ENCODE measurements at places on chromosomes 1 and 21.
A peak's percentile ranks its signal among the peaks of the same experiment; 100 is the strongest.

DNA sequence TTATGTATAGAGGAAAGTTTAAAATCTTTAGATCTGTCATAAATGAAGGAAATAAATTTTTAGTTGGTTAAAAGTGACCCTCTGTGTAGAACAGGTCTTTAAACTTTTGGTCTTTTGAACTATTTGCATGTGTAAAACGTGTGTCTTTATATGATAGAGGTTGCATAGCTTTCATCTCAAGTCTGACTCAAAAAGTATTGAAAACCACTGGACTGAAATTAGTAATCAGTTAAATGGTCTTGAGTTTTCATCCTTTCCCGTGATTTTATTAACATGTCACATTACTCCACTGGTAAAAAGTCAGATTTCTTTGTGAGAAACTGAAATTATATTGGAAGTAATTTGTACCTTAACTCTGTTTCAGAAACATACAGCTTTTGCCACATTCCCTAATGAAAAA lies 1.8 kb downstream of the RNPC3 start:
- no peak for DNase-seq

- peak; percentile 56 for DNase-seq
These were observed 21.8 kb upstream of the PLEKHO1 start for GRCh38 chr1:150127868-150128267.

DNA sequence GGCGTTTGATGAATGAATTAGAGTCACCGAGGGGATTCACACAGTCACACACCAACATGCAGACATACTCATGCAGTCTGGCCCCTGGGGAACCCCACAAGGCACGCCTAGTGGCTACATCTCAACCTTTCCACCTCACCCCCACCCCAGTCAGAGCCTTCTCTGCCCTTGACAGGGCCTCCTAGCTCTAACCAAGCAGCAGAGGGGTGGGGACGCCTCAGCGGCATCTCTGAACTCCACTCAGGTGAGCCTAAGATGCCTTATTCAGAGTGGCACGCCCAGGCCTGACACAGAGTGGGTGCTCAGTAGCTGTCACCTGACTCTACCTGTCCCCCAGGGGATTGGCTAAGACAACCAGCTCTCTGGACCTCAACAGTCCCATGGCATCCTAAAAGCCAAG lies 3.7 kb upstream of the SDC3 start:
- DNase-seq = no peak

GRCh38 chr1:114670083-114671010 lies 498 bp upstream of the DENND2C start:
- DNase-seq = peak; percentile 64

GRCh38 chr1:80059940-80060339 lies 1053.4 kb upstream of the ADGRL4 start:
- DNase-seq = no peak

GRCh38 chr1:176837708-176838107 lies 326.8 kb downstream of the ASTN1 start:
- no peak for DNase-seq

- DNase-seq = no peak
These were observed 23.1 kb downstream of the KIF21B start for GRCh38 chr1:201000391-201000790.

GRCh38 chr1:3940754-3941345 lies 40.8 kb upstream of the C1orf174 start:
- DNase-seq = no peak

DNA sequence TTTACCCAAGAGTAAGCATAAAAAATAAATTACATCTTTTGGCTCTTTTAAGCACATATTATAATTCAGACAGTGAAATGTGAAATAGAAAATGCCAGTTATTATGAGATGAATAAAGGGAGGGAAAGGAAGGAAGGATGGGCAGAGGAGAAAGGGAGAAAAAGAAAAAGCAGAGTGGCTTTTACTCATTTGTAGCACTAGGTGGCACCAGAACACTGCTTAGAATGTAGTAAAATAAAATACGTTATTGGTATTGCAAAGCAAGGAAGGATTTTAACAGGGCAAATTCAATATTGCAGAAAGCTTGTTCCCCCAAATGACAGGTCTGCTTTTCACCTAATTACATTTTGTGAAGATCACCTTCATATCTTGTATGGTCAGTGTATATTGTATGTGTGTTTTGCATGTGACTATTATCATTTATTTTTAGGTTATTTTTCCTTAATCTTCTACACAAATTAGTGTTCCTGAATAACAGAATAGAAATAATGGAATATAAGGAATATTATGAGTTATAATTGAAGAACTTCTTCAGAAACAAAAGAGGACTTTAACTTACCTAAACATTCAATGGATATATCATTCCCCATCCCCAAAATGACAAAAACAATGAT lies 9.1 kb upstream of the PCNX2 start:
- DNase-seq = no peak

DNA sequence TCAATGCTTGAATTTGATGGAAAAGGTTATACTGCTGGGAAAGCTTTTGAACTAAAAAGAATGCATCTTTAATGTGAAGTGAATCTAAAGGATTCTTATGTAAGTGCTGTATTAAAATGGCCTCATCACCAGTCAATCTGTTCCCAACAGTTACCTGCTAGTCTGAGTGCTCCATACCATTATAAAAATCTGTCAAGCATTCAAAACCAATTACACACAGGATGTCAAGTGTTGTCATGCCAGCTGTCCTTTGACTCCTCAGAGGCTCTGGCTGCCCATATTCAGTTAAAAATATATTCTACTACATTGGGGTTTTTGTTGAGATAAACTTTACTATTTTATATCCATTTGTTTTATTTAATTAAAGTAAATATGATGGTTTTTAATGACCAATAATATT lies 1587.7 kb downstream of the AMY1C start:
- no peak for DNase-seq

- DNase-seq = no peak
These were observed 72.1 kb downstream of the ZNF648 start for GRCh38 chr1:181989261-181989920.

DNA sequence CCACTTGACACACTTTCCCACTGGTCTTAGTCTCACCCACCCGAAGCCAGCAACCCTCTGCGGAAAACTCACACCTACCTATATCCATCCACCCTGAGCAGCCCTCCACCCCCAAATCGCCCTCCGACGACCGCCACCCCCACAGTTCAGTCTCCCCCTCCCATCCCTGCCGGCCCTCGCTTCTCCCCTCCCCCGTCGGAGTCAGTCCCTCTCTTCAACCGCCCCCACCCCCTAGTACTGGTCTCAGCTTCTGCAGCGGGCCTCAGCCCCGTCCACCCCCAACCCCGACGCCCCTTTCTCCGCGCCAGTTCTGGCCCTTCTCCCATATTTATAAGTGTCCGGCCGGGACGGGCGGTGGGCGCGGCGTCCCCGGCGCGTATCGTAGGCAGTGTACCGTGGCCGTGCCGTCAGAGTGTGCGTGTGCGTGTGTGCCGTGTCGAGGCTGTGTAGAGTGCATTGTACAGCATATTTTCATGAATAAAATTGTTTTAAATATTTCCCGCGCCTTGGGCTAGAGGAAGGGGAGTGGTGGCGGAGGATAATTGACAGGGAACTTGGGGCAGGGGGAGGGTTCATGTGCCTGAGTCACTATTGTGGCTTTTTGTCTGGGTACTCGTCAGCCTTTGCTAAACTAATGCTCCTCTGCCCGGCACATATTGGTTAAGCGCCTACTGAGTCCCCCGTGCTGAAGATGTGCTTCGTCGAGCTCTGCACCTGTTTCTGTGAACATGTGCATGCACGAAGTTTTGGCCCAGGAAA lies 22.0 kb downstream of the FOXO6 start:
- peak; percentile 33 for DNase-seq

DNA sequence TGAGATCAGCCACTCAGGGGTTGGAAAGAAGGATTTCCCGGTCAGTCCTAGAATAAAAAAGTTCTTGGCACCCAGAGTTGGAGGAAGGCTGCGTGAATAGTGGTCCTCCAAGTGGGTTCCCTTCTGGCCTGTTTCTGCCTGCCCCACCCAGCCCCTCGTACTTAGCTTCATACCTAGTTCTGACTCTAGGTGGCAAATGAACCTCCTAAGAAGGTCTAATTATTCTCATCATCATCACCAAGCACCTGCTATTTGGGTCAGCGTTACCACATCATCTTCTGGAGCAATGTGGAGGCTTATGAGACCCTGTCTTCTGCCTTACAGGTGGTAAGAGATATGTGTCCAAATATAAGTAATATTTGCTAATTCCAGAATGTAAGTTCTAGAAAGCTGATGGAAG lies 35.9 kb upstream of the NFASC start:
- DNase-seq = no peak

DNA sequence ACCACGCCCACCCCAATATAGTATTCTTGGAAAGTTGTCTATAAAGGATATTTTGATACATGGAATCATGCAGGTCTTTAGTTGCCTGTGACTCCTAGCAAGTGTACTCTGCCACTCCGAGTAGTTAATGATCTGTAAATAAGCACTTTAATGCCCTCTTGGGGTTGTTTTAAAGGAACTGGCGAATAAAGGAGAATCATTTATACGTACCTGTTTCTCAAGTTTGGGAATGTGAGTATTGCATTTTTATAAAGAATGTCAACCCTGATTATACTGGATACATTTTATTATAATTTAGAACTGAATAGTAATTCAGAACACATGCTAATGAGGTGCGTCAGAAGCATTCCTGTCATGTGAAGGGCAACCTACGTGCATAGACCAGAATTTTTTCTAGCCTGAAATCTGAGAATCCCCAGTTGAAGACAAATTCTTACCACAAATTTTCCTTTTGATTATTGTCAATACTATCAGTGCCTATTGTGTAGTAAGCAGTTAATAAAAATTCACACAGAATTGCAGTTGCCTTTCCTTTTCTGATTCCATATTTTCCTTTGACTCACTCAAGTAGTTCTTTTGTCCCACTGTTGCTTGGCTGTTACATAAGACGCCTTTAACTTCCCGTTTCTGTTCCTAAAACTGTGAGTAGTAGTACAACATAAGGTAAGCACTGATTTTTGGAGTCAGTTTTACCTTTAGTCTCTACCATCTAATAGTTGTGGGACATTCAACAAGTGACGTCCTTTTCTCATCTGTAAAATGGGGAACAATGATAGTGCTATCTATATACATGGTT lies 5.1 kb downstream of the AHCYL1 start:
- DNase-seq = no peak

- no peak for DNase-seq
These were observed 94.2 kb upstream of the HNRNPU start for GRCh38 chr1:244958593-244958992.

DNA sequence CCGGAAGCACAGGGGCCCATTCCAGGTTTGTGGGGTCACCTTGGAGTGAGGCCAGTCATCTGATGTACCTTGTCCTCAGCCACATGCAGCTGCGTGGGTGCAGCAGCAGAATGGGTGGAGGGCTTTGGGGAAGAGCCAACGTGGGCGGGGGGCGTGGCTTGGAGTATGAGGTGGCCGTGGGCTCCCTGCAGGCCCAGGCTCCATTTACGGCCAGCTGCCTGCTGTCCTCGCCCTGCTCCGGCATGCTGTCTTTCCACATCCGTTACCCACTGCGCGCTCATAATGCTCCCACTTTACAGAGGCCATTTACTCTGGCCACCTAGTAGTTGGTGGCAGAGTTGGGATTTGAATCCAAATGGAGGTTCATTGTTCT lies 27.8 kb upstream of the TINAGL1 start:
- peak; percentile 6 for DNase-seq

GRCh38 chr1:23460519-23460918 lies 23.5 kb downstream of the ASAP3 start:
- DNase-seq = no peak

DNA sequence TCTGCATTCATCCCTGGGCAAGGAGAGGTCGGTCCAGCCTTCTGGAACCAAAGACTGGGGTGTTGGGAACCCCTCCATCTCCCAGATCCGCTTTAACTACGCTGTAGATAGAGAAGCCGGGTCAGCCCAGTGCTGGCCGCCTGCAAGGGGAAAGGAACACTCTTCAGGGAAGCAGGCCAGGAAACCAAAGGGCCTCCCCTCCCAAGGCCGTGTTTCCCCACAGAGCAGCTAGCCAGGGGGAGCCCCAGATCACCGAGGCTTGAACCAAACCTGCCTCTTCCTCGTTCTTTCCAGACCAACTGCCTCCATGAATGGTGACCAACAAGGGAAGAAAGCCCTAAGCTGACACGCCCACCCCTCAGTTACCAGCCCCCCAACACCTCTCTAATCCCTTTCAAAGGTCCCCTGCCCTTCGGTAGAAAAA lies 1.2 kb upstream of the CHD5 start:
- DNase-seq = no peak

- no peak for DNase-seq
These were observed 15.3 kb downstream of the FAM151A start for GRCh38 chr1:54607821-54608565.

DNA sequence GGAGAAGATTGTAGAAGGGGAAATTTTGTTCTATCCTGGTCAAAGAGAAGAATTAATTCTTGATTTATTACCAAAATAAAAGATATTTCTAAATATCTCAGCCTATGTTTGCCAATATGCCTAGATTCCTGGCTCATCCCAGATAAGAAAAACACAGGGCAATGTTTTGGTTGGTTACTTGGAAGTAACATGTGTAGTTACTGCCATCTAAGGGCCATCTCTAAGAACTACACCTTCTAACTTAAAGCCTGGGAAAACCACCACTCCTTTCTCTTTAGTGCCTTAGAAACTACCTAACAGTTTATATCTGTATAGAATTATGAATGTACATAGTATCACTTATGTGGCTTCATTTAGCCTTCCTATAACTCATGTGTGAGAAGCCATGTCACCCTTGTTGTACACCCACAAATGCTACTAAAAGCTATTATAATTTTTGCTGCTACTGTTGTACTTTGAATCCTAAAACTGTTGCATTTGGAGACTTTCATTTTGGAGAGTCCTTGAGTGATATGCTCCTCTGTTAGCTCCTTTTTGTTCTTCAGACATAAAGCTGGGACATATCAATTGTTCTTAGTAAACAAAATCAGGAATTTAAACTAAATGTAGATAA lies 4.5 kb downstream of the AIM2 start:
- DNase-seq = no peak

DNA sequence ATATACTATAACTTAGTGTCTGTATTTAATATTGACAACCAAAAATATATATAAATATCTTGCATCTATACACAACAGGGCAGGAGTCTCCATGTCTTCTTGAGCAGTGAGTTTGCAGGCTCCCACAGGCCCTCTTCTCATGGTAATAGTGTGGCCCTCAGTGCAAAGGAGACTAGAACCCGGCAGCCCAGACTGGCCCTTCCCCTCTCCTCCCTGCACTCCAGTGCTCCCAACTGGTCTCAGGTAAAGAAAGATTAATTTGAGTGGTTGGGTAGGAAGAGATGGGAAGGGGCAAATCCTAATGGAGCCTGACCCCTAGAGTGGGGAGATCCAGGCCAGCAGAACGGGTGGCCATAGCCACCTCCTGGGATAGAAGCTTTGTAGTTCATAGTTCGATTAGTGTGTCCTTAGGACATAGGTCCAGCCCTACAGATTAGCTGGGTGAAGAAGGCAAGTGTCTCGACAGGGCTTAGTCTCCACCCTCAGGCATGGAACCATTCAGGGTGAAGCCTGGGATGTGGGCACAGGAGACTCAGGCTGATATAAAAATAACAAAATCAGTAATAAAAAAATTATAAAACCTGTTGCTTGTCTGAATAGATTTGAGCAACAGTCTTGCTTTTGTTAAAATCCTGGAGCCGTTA lies 32.3 kb downstream of the SLC2A1 start:
- no peak for DNase-seq
